G401 (cell line): ENCODE measurements at places on chromosomes 11 and 22. TPM values are rescaled to one million over a fixed set of nuclear protein-coding genes. Genes with fewer than 3 reads are reported as not detected.

The TEAD1 gene
- 11.6 and 33.4 TPM in 2 replicates for total RNA-seq

DNA sequence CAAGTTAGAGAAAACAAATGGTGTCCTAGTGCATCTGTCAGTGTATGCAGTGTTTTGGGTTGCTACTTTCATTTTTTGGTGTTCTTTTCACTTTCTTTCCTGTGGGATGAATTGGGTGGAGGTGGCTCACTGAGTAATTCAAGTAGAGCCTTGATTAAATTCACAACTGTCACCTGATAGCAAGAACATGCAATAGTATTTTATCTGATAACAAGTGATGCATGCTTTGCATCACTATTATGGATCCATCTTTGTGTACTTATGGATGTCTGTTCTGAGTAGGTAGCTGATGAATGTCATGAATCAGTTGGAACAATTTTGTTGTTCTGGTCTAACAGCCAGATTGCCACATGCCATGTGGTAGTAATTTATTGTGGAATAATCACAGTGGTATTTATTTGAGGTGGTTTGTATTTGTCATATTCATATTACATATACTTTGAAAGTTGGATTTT lies 87.5 kb downstream of the DDX10 start:
- DNase-seq, result no peak

DNA sequence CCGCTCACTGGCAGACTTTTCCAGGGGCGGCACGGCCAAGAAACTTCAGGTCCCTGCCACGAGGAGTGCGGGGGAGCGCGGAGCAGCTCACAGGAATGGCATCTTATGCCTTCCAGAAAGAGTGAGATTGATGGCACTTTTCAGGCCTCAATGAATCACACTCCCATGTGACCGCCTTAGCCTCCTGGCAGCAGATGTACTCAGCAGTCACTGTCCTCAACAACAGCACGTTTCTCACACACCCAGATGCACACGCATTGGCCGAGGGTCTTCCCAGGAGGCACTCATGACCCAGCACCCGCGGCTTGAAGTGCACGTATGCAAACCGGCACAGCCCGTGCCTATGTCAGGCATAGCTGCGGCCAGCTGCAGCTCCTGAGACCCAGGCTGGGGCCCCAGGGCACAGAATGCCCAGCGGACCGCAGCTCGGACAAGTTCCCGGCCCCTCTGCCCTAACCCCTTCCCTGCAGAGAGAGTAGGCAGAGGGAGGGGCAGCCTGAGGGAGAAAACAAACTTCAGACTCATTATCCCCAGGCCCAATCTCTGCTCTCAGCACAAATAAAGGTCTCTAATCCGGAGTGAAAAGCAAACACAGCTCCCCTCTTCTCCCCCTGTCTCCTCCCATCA lies 48.3 kb downstream of the RPUSD4 start:
- no peak for DNase-seq

- DNase-seq, result no peak
Measured at GRCh38 chr11:1505480-1505879, 18.9 kb upstream of the MOB2 start.

DNA sequence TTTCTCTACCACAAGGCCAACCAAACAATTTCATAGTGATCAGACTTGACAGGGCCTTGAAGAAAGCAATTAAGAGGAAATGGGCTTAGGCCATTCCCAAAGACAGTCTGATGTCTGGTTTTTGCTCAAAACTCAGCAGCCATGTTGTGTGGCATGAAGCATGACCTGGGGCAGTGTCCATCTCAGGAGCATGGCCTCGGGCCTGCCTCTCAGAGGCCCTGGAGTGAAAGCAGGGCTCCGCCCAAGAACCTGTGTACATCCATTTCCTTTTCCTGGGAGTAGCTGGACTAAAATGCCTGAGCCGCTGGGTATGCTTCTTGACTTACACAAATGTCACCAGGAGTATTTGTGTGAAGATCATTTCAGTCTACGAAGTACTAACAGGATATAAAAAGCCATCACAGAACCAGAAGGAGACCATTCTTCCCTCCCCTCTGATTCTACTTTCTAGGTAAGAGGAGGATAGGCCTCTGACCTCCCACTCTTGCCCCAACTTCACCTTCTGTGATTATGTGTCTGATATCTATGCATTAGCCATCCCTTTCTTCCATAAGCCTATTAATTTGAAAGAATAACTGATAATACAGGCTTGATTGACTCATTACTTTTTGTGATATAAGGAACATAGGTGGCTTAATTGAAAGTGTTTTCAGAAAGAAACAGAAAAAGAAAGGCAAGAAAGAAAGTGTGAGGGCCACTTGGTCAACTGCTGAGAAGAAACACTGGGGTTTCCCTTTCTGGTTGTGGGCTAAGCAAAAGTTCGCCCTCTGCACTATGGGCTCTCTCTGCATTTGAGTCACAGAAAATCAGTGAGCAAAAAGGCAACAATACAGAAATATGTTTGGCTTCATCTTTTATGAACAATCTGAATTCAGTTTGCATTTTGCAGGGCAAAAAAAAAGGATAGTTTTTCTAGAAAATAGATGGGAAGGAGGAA lies 188.6 kb upstream of the MTMR2 start:
- DNase-seq, result no peak

The PES1 gene
- 133 and 162 TPM in 2 replicates for total RNA-seq

GRCh38 chr22:43077121-43077877 lies 11.9 kb downstream of the TTLL1 start:
- DNase-seq, result peak; percentile 96

DNA sequence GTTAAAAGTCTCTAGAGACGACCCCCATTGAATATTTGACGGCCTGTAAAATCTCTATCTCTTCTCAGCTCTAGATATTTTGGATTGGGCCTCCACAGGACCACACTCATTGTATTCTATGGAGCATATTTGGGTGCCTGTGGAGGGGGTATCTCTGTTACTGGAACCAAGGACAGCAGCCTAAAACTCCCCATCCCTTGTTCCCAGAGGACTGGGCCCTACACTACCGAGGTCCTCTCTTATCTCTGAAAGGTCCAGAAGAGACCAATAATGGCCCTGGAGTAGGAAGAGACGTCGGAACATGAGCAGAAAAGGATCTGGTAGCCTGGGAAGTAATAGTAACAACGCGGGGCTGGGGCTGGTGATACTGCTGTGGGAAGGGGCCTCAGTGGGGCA lies 542 bp downstream of the HPS4 start:
- DNase-seq, result peak; percentile 23

GRCh38 chr11:133948711-133949110 lies 8.1 kb downstream of the IGSF9B start:
- DNase-seq, result peak; percentile 61

DNA sequence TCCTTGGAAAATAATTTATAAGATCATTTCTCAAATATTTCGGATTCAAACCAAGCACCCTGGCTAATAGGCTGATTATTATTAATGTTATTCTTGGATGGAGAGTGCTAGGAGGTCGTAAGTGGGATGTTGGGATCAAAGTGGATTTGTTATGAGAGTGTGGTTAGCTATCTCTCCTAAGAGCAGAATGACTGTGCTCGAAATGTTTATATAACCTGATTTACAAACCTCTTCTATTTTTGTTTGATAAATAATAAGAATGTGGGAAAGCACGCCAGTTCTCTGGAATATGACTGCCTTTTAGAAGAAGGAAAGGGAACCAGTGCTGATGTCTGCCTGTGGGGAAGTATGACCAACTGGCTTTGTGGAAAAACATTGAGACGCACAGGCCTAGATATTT lies 527.5 kb downstream of the NTM start:
- no peak for DNase-seq

DNA sequence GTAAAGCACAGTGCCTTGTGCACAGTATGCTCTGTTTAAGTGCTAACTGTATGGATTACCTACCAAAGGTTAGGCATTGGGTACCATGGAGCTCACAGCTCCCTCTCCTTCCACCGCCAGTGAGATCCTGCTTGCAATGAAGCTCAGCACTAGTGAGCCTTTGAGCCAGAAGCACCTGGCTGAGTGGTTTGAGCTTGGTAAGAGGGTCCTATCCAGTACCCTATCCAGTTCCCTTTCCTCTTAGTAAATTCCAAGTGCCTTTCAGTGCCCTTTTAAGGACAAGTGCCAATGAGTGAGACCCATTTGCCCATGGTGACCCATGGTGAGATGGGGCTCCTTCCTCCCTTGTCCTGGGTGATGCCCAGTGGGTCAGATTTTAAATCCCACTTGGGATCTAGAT lies 43.1 kb upstream of the NAV2 start:
- no peak for DNase-seq

DNA sequence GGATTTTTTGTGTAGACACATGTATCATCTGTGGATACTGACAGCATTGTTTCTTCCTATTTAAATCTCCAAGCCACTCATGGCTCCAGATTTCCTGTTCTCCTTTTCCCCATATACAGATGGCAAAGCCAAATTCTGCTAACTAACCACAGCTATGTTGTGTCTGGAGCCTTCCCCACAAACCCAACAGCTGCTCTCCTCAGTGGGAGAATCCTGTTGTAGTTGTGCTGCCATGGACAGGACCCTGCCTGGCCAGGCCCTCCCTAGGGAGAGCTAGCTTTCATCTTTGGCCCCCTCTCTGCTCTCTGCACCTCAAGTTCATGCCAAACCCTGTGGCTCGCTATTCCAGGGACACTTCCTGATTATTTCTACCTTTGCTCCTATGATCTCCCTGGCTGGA lies 106.4 kb upstream of the CCDC90B start:
- no peak for DNase-seq

The LARGE2 gene
- not detected in 2 replicates for total RNA-seq

GRCh38 chr22:23230348-23231068 lies 50.2 kb downstream of the BCR start:
- no peak for DNase-seq

The NAA40 gene
- 44.2 and 50.7 TPM in 2 replicates for total RNA-seq

GRCh38 chr11:111021131-111021530 lies 224.4 kb upstream of the POU2AF2 start:
- DNase-seq, result no peak

The PATE4 gene
- total RNA-seq, result not detected in 2 replicates

The MED15 gene
- 10.5 and 19.0 TPM in 2 replicates for total RNA-seq

- no peak for DNase-seq
Measured at GRCh38 chr22:32448980-32449379, 15.3 kb downstream of the BPIFC start.

- DNase-seq, result no peak
Measured at GRCh38 chr11:58641803-58642581, 19.5 kb downstream of the CNTF start.

The PARVG gene
- total RNA-seq, result not detected in 2 replicates

- DNase-seq, result no peak
Measured at GRCh38 chr11:34148504-34149165, 43.2 kb downstream of the NAT10 start.

DNA sequence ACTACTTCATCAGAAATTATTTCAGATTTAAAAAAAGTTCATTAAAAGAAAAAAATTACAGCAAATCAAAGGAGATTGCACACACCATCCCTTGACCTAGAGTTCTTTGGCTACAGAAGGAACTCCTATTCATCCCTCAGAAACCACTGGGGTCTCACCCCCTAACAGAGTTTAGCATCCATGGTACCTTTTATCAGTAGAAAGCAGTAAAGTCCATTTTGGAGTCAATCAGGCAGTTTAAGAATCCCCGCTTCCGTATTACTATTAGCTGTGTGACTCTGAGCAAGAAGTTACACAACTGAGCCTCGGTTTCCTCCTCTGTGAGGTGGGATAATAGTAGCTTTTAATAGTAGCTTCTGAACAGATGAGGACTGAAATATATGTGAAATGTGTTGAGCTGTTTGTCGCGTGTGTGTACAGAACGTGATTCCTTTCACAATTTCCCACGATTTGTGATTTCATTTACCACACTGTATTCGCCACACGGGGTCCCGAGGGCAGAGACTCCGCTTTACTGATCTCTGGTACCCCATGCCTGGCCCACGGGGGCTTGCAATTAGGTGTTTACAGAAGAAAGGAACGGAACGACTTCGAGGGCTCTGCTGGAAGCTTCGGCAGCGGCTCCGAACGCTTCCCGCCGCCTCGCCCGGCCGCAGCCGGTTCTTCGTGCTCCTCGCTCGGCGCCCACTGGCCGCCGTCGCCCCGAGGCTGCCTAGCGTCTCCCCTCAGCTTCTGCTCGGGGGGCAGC lies 72.5 kb upstream of the ZBED5 start:
- DNase-seq, result peak; percentile 36

The UPK2 gene
- not detected in 2 replicates for total RNA-seq

The HSPB2 gene
- 11.7 and 30.6 TPM in 2 replicates for total RNA-seq

DNA sequence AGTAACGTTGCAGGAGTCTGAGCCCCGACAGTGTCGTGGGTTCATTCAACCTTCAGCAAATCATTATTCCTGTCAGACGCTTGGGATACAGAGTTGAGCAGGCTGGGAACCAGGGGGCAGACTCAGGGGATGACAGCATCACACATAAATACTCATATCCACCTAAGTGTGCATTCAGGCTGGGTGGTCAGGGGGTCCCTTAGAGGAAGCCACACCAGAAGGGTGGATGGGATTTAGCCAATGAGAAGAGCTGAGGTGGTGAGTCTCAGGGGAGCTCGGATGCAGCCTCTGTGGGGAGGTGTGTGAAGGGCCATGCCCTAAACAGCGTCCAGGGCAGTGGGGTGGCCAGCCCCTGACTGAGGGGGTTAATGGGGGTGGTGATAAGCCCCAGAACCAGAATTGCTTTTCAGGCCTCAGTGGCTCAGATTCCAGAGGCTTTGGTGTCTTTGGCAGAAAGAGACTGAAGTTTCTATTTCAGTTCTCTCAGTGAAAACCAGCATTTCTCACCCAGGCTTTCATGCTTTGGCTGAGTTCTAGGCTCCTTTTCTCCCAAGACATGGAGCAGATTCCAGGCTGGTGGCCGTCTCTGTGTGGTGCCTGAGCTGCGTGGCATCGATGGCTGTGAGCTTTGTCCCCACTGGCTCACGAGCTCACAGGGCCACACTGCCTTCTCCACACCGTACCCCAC lies 83.9 kb upstream of the CLDN5 start:
- DNase-seq, result peak; percentile 12

The RAG2 gene
- total RNA-seq, result not detected in 2 replicates

The SLN gene
- not detected in 2 replicates for total RNA-seq

The OR8G1 gene
- total RNA-seq, result not detected in 2 replicates

The INPP5J gene
- 0.74 and 3.0 TPM in 2 replicates for total RNA-seq

DNA sequence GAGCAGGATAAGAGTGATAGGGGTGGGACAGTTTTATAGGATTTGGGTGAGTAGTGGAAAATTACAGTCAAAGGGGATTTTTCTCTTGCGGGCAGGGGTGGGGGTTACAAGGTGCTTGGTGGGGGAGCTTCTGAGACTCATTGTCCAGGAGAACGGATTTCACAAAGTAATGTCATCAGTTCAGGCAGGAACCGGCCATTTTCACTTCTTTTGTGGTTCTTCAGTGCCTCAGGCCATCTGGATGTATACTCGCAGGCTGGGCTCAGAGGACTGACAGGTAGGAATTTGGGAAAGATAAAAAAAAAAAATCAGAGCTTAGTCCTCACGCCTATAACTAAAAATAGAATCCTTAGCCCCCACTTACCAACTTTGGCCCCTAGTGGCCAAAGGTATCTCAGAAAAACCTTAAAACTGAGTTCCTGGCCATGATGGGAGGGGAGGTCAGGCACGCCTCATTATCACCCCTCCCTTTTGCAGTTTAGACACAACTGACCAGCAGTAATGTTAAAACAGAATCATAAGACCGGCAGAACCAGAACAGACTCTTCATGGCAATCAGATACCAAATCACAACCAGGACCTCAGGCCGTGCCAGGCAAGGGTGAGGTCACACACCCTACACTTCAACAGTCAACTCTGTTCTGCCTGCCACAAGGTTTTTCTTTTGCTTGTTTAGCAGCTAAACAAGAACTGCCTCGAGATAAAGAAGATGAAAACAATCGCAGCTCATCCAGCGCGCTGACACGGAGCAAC lies 8.9 kb upstream of the APOBEC3G start:
- DNase-seq, result no peak

GRCh38 chr11:70700871-70701270 lies 302.5 kb downstream of the CTTN start:
- no peak for DNase-seq

- DNase-seq, result no peak
Measured at GRCh38 chr11:10456519-10456918, 1.5 kb downstream of the AMPD3 start.

The SLC15A3 gene
- 0.55 TPM in 1 of 2 replicates, not detected in the other for total RNA-seq

The MOB2 gene
- total RNA-seq, result 27.4 and 39.9 TPM in 2 replicates
